ENCODE measurements at places on chromosomes 3 and 15. TPM values are rescaled to one million over a fixed set of nuclear protein-coding genes. Genes with fewer than 3 reads are reported as not detected.

- no peaks in the 10 kb centered on the region for H3K36me3 ChIP-seq
- no peak overlapping the region for H3K27ac ChIP-seq
- H3K4me1 ChIP-seq: peaks cover 20% of the 10 kb centered on the region
- H3K27me3 ChIP-seq: no peaks in the 10 kb centered on the region
- no peak overlapping the region for H3K4me3 ChIP-seq
- DNase-seq: no peak
These were observed 17.9 kb downstream of the CRYGS start for GRCh38 chr3:186526256-186526606.

- H3K27ac ChIP-seq: no peak overlapping the region
- no peaks in the 10 kb centered on the region for H3K4me1 ChIP-seq
- no peak for DNase-seq
These were observed 31.3 kb upstream of the CCDC54 start for GRCh38 chr3:107345822-107346405.

- H3K27me3 ChIP-seq: no peaks in the 10 kb centered on the region
- H3K27ac ChIP-seq: no peak overlapping the region
- H3K4me3 ChIP-seq: no peak overlapping the region
- no peak for DNase-seq
- H3K36me3 ChIP-seq: peaks cover 5% of the 10 kb centered on the region
These were observed 27.4 kb downstream of the ZXDC start for GRCh38 chr3:126448136-126448892.

The TTLL13 gene
- total RNA-seq: 1.0 TPM

DNA sequence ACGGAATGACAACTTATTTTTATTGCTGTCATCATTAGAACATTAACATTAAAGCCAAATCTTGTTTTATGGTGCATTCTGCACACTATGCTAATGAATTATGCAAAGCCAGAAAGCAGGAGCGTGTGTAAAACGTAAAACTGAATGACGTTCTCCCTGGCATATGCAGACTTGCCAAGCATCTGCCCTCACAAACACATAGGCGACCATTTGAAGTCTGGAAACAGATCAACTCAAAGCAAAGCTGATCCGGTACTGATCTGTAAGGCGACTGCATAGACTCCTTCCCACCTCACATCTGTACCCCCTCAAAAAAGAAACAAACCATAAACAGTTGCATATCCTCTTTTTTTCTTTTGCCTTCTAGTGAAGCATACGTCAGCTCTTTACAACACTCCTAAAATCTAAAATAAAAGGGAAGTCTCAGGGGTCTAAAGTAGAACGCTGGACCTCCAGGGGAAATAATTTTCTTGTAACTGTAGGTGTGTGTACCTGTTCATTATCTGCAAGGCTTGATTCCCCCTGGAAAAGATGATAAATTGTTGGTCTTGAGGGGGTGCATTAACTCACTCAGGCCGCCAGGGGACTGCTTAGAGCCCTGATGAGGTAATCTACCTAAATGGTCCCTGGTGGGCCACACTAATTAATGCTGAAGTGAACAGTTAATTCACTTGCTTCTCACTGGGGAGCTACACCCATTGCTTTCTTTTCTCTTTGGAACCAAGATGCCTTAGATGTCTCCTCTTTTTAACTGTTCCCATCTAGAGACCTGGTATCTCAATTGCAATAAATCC lies 231.4 kb downstream of the CDIN1 start:
- no peak overlapping the region for H3K4me3 ChIP-seq
- no peaks in the 10 kb centered on the region for H3K36me3 ChIP-seq
- DNase-seq: no peak
- no peaks in the 10 kb centered on the region for H3K4me1 ChIP-seq
- no peaks in the 10 kb centered on the region for H3K27me3 ChIP-seq
- H3K27ac ChIP-seq: no peak overlapping the region

Measured in T-cell (primary cell).